ENCODE measurements at places on chromosomes 11 and 22. TPM values are rescaled to one million over a fixed set of nuclear protein-coding genes. Genes with fewer than 3 reads are reported as not detected.

- no peak for DNase-seq
- H3K27ac ChIP-seq, result no peak overlapping the region
- no peaks in the 10 kb centered on the region for H3K27me3 ChIP-seq
- peaks cover 53% of the 10 kb centered on the region for H3K36me3 ChIP-seq
Measured at GRCh38 chr11:71474771-71475483, 21.9 kb downstream of the NADSYN1 start.

GRCh38 chr11:118790357-118791110 lies 430 bp downstream of the DDX6 start:
- H3K27ac ChIP-seq, result peak overlapping the region; percentile 95
- H3K4me3 ChIP-seq, result peak overlapping the region; percentile 100
- DNase-seq, result peak; percentile 62
- H3K36me3 ChIP-seq, result peaks cover 40% of the 10 kb centered on the region
- H3K4me1 ChIP-seq, result peaks cover 27% of the 10 kb centered on the region

- H3K27ac ChIP-seq, result no peak overlapping the region
- H3K4me1 ChIP-seq, result no peaks in the 10 kb centered on the region
- DNase-seq, result no peak
- no peaks in the 10 kb centered on the region for H3K36me3 ChIP-seq
- H3K27me3 ChIP-seq, result peaks cover 35% of the 10 kb centered on the region
Measured at GRCh38 chr11:35487532-35488078, 37.8 kb downstream of the PAMR1 start.

GRCh38 chr11:62694455-62695167 lies 5.3 kb upstream of the LRRN4CL start:
- peaks cover 7% of the 10 kb centered on the region for H3K4me1 ChIP-seq
- H3K27ac ChIP-seq, result no peak overlapping the region
- DNase-seq, result peak; percentile 79
- no peaks in the 10 kb centered on the region for H3K27me3 ChIP-seq

DNA sequence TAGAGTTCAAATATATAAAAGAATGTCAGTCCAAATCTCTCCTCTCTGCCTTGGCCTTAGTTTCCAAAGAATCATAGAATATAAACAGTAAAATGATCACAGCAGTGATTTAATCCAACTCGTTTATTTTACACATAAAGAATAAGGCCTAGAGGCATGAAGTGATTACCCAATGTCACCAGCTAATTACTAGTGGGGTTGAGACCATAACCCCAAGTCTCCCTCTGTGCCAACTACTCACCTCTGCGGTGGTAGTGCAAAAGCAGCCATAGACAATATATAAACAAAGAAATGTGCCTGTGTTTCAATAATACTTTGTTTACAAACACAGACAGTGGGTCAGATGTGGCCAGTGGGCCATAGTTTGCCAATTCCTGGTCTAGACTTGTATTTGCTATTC lies 96.6 kb upstream of the FAT3 start:
- no peak overlapping the region for H3K4me3 ChIP-seq
- DNase-seq, result no peak
- H3K27ac ChIP-seq, result no peak overlapping the region
- H3K36me3 ChIP-seq, result no peaks in the 10 kb centered on the region

- no peaks in the 10 kb centered on the region for H3K27me3 ChIP-seq
- no peak overlapping the region for H3K27ac ChIP-seq
- peaks cover 44% of the 10 kb centered on the region for H3K4me1 ChIP-seq
- no peak overlapping the region for H3K4me3 ChIP-seq
Measured at GRCh38 chr11:102410382-102410784, 42.2 kb downstream of the TMEM123 start.

DNA sequence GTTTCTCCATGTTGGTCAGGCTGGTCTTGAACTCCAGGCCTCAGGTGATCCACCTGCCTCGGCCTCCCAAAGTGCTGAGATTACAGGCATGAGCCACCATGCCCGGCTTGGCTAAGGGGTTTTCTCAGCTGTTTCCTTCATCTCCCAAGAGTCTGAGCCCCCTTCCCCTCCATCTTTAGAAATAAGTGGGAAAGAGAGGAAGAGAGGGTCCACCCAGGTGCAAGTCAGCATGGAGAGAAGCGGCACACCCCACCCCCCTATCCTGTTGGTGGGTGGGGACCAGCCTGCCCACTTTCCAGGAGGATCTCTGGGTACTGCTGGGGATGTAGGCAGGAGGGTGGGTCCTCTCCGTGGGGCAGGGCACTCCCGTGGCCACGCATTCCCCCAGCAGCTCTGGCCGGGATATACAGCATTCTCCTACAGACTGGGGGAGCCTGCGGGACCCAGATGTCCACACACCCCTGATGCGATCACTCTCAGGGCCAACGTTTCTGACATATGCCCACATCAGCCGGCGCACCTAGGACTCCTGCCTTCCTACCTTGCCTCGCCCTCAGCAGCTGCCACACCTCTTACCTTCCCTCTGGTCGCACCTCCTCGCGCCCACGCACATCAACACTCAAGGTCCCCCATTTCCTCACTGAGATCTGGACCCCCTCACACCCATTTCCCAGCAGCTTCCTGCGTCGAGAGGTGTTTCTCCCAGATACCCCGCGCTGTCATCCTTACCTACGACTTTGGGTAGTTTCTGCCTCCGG lies 8.9 kb downstream of the SCARF2 start:
- no peaks in the 10 kb centered on the region for H3K36me3 ChIP-seq
- H3K4me3 ChIP-seq, result peak overlapping the region; percentile 64
- H3K27me3 ChIP-seq, result peaks cover 58% of the 10 kb centered on the region
- no peak for DNase-seq
- H3K4me1 ChIP-seq, result peaks cover 21% of the 10 kb centered on the region

The PDE3B gene
- 73.9 TPM for total RNA-seq
